GM06990 (cell line): ENCODE measurements at places on chromosomes 6 and 20.
A peak's percentile ranks its signal among the peaks of the same experiment; 100 is the strongest.

DNA sequence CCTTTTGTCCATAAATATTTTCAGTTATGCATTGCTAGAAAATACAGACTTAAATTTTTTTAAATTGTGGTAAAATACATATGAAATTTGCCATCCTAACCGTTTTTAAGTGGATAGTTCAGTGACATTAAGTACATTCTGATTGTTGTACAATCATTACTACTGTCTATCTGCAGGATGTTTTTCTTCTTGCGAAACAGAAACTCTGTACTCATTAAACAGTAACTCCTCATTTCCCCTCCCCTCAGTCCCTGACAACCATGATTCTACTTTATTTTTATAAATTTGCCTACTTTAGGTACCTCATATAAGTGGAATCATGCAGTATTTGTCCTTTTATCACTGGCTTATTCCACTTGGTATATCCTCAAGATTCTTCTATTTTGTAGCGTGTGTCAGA, 21.3 kb downstream of the TAF11 start:
- DNase-seq: no peak

DNA sequence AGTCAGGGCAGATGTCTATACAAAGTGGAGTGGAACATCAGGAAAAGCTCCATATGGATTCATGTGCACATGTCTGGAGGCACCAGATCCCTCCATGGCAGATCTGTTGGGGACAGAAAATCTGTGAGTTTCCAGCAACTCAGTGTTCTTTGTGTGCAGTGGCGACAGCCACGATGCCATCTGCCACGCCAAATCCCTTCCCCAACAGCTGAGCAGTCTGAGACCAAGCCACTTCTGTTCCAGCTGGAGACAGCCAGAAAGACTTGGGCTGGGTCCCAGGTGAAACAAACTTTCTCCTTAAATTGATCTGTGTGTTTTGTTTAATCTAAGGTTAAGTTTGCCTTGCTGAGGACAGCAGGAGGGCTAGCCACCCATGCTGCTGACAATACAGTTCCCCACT, 22.9 kb downstream of the FKBP1A start:
- no peak for DNase-seq

DNA sequence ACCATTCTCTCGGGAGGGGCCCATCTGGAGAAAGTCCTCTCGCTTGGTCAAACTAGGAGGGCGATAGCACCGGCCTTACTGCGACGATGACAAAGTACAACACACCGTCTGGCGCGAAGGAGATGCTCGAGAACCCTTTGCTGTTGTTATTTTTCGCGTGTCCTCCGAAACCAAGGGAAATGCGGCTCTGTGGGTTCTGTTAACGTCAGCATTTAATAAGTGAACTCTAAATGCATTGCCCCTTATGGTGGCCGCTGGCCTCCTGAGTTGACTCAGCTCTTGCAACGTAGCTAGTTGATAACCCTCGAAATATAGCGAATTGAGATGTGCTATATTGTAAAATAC, 577 bp upstream of the SCAND1 start:
- DNase-seq: no peak

- no peak for DNase-seq
These were observed 3.3 kb downstream of the ADGRB3 start for GRCh38 chr6:68638230-68638900.

DNA sequence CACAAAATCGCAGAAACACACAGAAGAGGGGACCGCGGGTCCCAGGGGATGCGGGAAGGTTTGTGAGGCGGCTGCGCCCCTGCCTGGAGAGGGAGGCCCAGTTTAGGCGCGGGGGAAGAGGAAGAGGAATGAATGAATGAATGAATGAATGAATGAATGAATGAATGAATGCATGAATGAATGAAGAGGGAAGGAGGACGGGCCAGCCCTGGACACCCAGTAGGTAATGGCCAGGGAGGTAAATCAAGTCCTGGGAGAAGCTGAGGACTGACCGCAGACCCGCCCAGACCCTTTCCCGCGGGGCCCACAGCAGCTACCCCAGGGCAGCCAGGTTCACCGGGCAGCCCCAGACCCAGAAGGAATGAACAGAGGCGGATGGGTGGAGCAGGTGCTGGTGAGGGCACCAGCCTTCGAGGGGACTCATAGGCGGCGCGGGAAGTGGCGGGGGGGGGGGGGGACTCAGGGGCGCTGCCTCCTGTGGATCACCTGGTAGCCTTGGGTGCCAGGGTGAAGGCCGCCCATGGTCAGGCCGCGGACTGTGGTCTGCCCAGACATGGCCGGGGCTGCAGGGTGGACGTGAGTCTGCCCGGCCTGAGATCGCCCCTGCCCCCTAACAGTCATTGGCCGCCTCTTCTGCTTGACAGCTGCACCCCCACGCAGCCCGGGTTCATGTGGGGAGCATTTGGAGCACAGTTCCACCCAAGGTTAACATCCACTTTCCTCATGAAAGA, 192.0 kb upstream of the PDE10A start:
- DNase-seq: peak; percentile 23

DNA sequence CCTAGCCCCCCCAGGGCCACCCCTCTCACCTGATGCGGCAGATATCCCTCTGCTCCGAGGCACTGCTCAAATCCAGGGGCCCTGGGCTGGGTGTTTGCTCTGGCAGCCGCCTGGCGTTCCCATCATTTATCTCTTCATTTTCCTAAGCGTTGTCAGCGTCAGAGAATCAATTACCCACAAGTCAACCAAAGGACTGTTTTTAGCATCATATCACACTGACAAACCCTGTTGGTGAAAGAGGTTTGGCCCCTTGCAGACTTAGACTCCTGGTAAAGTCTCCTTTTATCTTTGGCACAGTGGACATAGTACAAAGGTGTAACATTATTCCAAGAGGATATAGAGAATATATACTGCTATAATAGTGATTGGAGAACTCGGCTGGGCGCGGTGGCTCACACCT, at the start of gene GHRH:
Gene GHRH, minus strand, starts transcription at position 101 of the 400 bp plus-strand sequence. CDS start 4,925 bp downstream, outside the sequence.
- DNase-seq: no peak

- DNase-seq: no peak
These were observed 88.9 kb downstream of the SOBP start for GRCh38 chr6:107578642-107579341.

GRCh38 chr6:45902984-45903383, 112.7 kb downstream of the CLIC5 start:
- DNase-seq: no peak

DNA sequence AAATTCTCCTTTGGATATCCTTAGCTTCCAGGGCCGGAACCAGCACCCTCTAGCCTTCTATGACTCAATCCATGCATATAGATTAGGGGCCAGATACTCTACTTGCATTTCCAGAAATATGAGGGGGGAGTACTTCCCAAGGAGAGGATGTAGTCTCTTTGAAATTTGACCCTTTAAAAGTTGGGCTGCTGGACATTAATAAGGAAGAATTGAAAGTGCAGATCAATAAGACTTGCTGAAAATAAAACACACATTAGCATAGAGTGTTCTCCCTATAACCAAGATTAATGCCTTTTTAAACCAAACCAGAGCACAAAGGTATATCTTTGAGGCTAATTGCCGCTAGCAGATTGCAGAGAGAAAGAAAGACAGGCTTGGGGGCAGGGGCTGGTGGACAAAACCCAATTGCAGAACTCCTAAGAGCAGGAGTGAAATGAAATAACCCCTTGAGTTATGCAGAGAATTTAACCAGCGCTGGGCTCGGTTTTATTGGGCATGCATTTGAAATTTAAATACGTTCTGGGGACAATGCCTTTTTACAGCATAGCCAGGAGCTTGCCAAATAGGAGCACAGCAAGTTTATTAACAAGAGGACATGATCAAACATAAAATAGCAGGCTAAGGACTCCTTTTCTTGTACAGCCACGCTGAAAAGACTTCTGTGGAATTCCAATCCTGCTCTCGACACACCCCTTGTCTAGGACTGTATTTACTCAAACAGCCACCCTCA, 108.2 kb upstream of the SALL4 start:
- DNase-seq: no peak

- DNase-seq: no peak
These were observed 81.1 kb downstream of the ATP9A start for GRCh38 chr20:51687108-51687507.

GRCh38 chr6:29759457-29759856, 36.2 kb downstream of the HLA-F start:
- DNase-seq: no peak

- no peak for DNase-seq
These were observed 93.6 kb downstream of the RPP40 start for GRCh38 chr6:4910037-4910760.

- no peak for DNase-seq
These were observed 169.2 kb downstream of the SAMD5 start for GRCh38 chr6:147677647-147678046.

DNA sequence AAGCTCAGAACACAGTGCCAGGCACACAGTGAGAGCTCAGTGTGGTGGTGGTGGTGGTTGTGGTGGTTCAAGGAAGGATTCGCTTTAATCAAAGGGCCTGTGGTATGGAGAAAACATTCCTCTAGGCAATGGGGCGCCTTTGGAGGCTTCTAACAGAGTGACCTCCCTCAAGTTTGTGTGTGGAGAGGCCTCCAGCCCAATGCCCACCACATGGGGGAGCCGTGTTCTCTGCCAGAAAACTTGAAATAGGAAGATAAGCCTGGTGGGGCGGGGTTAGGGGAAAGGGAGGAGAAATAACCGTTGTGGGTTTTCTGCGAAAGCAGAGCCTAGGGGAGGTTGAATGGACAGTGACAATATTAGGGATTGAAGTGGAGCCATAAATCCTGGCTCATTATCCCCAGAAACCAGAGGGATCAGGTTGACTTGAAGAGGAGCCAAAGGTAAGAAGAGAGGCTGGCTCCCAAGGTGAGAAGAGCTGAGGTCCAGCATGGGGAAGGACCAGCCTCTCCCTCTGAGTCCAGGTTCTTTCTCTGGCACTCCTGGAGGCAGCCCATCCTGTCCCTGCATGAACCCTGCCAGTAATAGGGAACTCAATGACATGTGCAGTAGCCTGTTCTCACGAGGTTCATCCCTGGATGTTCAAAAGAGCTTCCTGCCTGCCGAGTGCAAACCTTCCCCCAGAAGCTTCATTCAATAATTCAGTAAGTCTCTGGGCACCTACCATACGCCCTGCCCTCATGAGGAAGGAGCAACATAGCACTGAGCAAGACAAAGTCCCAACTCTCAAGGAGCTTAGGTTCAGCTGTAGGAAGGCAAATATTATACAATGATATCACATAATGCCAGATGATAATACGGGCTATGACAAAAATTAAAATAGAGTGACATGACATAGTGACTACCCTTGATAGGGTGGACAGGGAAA, 51.4 kb downstream of the TGM2 start:
- no peak for DNase-seq
